ENCODE measurements at places on chromosomes 16 and 17. TPM values are rescaled to one million over a fixed set of nuclear protein-coding genes. Genes with fewer than 3 reads are reported as not detected.

Gene HBZ
- total RNA-seq: 480 TPM

Gene CA10
- not detected for total RNA-seq

Gene SPNS2
- total RNA-seq: not detected

Gene KRTAP4-3
- not detected for total RNA-seq

Gene JPH3
- total RNA-seq: not detected

Gene ASGR1
- 0.58 TPM for total RNA-seq

Gene APOBR
- total RNA-seq: 4.3 TPM

DNA sequence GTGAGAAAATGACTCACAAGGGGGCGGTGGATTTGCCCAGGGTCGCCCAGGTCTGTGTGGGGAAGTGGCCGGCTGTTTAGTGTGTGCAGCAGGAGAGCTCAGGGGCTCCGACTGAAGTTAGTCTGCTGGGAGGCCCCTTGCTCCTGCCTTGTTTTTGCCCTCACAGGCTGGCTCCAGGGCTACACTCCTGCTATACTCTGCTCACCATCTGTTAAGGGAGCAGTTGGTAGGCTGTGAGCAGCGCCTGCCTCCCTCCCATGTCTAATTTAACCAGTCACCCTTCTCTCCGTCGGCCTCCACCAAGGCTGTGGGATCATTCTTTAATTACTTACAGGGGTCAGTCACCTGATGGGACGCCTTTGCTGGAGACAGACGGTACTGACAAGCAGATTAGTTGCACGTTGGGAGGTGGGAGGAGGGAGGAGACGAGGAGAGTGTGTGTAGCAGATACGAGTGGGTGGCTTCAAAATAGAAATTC lies 35.5 kb downstream of the KSR1 start:
- H3K4me3 ChIP-seq: no peak overlapping the region
- H3K27ac ChIP-seq: peak overlapping the region; percentile 78
- H3K36me3 ChIP-seq: peaks cover 18% of the 10 kb centered on the region
- H3K4me1 ChIP-seq: peaks cover 51% of the 10 kb centered on the region
- H3K27me3 ChIP-seq: no peaks in the 10 kb centered on the region
- DNase-seq: peak; percentile 90

GRCh38 chr16:57616876-57617275 lies 11.6 kb upstream of the ADGRG1 start:
- H3K36me3 ChIP-seq: no peaks in the 10 kb centered on the region
- H3K4me1 ChIP-seq: peaks cover 16% of the 10 kb centered on the region
- no peaks in the 10 kb centered on the region for H3K27me3 ChIP-seq
- H3K27ac ChIP-seq: no peak overlapping the region
- no peak overlapping the region for H3K4me3 ChIP-seq

GRCh38 chr17:71501711-71502110 lies 619.1 kb upstream of the SOX9 start:
- H3K27me3 ChIP-seq: no peaks in the 10 kb centered on the region
- no peak for DNase-seq
- no peaks in the 10 kb centered on the region for H3K36me3 ChIP-seq
- no peaks in the 10 kb centered on the region for H3K4me1 ChIP-seq

GRCh38 chr17:46144246-46144645 lies 49.0 kb downstream of the KANSL1 start:
- no peaks in the 10 kb centered on the region for H3K36me3 ChIP-seq
- H3K27me3 ChIP-seq: no peaks in the 10 kb centered on the region
- DNase-seq: no peak
- H3K4me3 ChIP-seq: no peak overlapping the region
- H3K4me1 ChIP-seq: peaks cover 11% of the 10 kb centered on the region

GRCh38 chr16:63539276-63539675 lies 1503.0 kb upstream of the CDH8 start:
- H3K36me3 ChIP-seq: no peaks in the 10 kb centered on the region
- no peak for DNase-seq
- H3K4me1 ChIP-seq: no peaks in the 10 kb centered on the region
- H3K27me3 ChIP-seq: no peaks in the 10 kb centered on the region

- peaks cover 37% of the 10 kb centered on the region for H3K4me1 ChIP-seq
- H3K27me3 ChIP-seq: no peaks in the 10 kb centered on the region
- DNase-seq: peak; percentile 50
- H3K27ac ChIP-seq: peak overlapping the region; percentile 99
Measured at GRCh38 chr17:18184143-18185031, 759 bp downstream of the ALKBH5 start.

GRCh38 chr17:50151041-50151936 lies 812 bp upstream of the PPP1R9B start:
- peak overlapping the region; percentile 67 for H3K4me3 ChIP-seq
- H3K36me3 ChIP-seq: peaks cover 19% of the 10 kb centered on the region
- DNase-seq: peak; percentile 94
- H3K4me1 ChIP-seq: peaks cover 53% of the 10 kb centered on the region
- peak overlapping the region; percentile 87 for H3K27ac ChIP-seq

DNA sequence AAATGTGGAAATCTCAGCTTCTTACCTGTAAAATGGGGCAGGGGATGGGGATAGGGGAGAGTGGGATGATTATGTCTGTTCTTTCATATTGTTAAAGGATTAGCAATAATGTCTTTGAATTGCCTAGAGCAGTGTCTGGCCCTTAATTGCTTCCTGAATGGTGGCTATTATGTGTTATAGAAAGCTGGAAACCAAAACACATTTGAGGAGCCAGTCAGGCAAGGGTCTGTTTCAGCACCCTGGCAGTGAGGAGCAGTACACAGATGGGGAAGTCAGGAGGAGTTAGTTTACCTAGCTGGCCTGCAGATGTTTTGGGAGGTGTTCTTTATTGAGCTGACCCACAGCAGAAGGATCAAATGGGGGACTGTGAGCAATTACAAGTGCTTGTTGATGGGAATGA lies 63.0 kb downstream of the NUP93 start:
- no peak overlapping the region for H3K4me3 ChIP-seq
- H3K4me1 ChIP-seq: no peaks in the 10 kb centered on the region
- H3K36me3 ChIP-seq: peaks cover 3% of the 10 kb centered on the region
- DNase-seq: no peak
- no peaks in the 10 kb centered on the region for H3K27me3 ChIP-seq
- H3K27ac ChIP-seq: no peak overlapping the region

- no peak for DNase-seq
- no peaks in the 10 kb centered on the region for H3K36me3 ChIP-seq
- H3K27me3 ChIP-seq: no peaks in the 10 kb centered on the region
- no peaks in the 10 kb centered on the region for H3K4me1 ChIP-seq
- no peak overlapping the region for H3K4me3 ChIP-seq
Measured at GRCh38 chr16:59988591-59988990, 1254.5 kb upstream of the GOT2 start.

DNA sequence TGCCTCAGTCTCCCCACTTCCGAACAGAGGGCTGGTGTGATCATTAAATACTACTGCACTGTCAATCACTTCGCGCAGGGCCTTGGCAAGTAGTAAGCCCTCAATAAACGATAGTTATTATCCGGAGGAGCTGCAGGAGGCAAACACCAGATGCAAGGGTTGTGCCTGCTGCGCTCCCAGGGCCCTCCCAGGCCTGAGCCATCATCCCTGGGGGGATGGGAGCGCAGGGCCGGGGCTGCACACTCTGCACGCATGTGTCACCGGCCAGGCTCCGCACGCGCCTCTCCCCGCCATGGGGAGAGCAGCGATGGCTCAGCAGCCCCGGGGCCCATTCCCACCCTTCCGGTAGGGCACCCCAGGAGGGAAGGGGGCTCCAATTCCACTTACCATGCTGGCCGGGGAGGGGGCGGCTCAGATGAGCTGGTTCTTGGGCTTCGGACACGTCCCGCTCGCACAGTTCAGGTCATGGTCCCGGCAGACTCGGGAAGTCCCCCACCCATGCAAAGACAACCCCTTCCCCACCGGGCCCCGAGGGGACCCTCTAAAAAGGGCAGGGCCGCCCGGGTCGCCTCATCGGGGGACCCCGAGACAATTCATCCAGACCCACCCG lies 681 bp downstream of the XPO6 start:
- no peaks in the 10 kb centered on the region for H3K27me3 ChIP-seq
- H3K4me1 ChIP-seq: peaks cover 23% of the 10 kb centered on the region
- H3K27ac ChIP-seq: peak overlapping the region; percentile 89
- DNase-seq: peak; percentile 82
- peak overlapping the region; percentile 86 for H3K4me3 ChIP-seq

DNA sequence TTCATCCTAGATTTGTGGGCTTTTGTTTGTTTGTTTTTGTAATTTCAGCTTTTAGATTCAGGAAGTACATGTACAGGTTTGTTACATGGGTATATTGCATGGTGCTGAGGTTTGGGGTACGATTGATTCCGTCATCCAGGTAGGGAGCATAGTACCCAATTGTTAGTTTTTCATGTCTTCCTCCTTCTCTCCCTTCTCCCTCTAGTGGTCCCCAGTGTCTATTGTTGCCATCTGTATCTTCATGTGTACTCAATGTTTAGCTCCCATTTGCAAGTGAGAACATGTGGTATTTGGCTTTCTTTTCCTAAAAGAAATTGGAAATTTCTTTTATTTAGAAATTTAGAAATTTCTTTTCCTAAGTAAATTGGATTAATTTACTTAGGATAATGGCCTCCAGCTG lies 37.1 kb upstream of the BCAS3 start:
- no peaks in the 10 kb centered on the region for H3K4me1 ChIP-seq
- no peaks in the 10 kb centered on the region for H3K27me3 ChIP-seq
- H3K27ac ChIP-seq: no peak overlapping the region
- no peak for DNase-seq
- H3K36me3 ChIP-seq: peaks cover 21% of the 10 kb centered on the region

GRCh38 chr17:30716461-30717290 lies 107.8 kb downstream of the CRLF3 start:
- H3K27me3 ChIP-seq: no peaks in the 10 kb centered on the region
- no peaks in the 10 kb centered on the region for H3K4me1 ChIP-seq
- H3K27ac ChIP-seq: no peak overlapping the region

DNA sequence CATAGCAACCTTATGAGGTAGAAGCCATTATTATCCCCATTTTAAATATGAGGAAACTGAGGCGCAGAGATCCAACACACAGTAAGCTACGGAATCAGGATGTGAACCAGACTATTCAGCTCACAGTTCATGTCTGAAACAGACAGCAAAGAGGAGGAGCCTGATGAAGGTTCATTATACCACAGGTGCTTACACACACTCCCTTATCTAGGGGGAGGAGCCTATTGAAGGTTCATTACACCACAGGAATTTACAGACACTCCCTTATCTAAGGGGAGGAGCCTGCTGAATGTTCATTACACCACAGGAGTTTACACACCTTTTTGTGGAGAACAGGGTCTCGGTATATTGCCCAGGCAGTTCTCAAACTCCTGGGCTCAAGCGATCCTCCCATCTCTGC lies 21.9 kb downstream of the C16orf95 start:
- peak overlapping the region; percentile 21 for H3K27ac ChIP-seq
- H3K4me1 ChIP-seq: peaks cover 5% of the 10 kb centered on the region
- no peak overlapping the region for H3K4me3 ChIP-seq
- no peaks in the 10 kb centered on the region for H3K27me3 ChIP-seq
- DNase-seq: peak; percentile 88

DNA sequence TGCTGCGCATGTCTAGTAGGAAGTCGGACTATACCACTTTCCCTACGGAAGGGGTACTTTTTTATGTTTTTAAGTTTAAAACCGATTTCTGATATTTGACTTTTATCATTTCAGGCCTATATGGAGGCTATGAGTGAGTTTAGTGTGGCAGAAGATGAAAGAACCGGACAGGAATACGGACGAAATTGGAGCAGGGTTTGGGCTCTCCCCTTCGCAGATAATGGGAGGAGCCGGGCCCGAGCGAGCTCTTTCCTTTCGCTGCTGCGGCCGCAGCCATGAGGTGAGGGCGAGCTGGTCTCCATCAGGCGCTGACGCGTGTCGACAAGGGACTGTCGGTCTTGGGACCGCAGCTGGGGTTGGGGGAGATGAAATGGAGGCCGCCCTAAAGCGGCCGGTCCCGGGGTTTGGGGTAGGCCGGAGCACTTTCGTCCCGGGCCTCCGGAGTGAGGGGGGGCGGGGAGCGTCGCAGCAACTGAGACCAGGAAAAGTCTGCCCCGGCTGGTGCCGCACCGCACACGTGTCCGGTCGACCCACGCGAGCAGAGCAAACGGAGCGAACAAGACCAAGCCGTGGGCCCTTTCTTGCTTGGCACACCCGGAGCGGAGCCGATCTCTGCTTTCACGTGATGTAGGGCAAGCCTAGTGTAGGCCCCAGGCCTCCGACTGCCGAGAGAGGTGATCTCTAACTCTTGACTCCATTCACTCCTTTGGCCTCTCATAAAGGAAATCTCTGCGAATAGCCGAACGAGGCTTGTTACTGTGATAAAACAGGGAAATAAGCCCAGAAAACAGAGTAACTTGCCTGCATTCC lies at the start of gene RPL19:
Gene RPL19 (plus strand): TSS at position 214 of the 810 bp plus-strand sequence. CDS start 62 bp downstream, at position 276.
- DNase-seq: no peak
- H3K27ac ChIP-seq: peak within 1 kb of the TSS; percentile 99
- peak within 1 kb of the TSS; percentile 73 for H3K4me3 ChIP-seq
- H3K27me3 ChIP-seq: no peaks in the 10 kb centered on the region

DNA sequence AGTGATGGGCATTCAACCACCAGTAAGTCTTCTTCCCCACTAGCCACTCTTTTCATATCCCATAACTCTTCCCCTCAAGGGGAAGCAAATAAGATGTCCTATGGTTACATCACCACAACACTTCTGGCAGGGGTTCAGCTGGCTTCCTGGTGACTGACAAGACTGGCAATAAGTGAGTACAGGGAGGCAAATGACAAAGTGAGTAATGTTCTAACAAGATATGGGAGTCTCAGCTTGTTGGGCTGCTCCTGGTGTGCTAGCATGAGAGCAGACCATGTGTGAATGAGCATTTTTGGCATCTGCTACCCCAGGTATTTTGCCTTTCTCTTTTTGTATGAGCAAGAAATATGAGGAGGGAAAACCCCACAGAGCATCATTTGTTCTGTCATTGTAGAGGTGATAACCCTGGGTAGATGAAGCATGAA lies 9.9 kb downstream of the TMIGD1 start:
- no peak for DNase-seq
- no peak overlapping the region for H3K27ac ChIP-seq
- H3K4me3 ChIP-seq: no peak overlapping the region
- H3K4me1 ChIP-seq: no peaks in the 10 kb centered on the region
- H3K36me3 ChIP-seq: no peaks in the 10 kb centered on the region

- no peaks in the 10 kb centered on the region for H3K27me3 ChIP-seq
- DNase-seq: no peak
- H3K4me1 ChIP-seq: peaks cover 27% of the 10 kb centered on the region
- peak overlapping the region; percentile 27 for H3K27ac ChIP-seq
- peak overlapping the region; percentile 47 for H3K4me3 ChIP-seq
Measured at GRCh38 chr16:56609463-56609921, 1.1 kb downstream of the MT2A start.

- H3K36me3 ChIP-seq: no peaks in the 10 kb centered on the region
- no peak overlapping the region for H3K4me3 ChIP-seq
- no peak for DNase-seq
- H3K27me3 ChIP-seq: no peaks in the 10 kb centered on the region
- H3K27ac ChIP-seq: no peak overlapping the region
- no peaks in the 10 kb centered on the region for H3K4me1 ChIP-seq
Measured at GRCh38 chr16:12186774-12187335, 210.3 kb downstream of the SNX29 start.

GRCh38 chr17:5511401-5512225 lies 25.2 kb downstream of the MIS12 start:
- H3K27ac ChIP-seq: no peak overlapping the region
- peaks cover 7% of the 10 kb centered on the region for H3K4me1 ChIP-seq
- H3K36me3 ChIP-seq: peaks cover 37% of the 10 kb centered on the region
- no peak overlapping the region for H3K4me3 ChIP-seq
- DNase-seq: peak; percentile 12

GRCh38 chr16:11706180-11706742 lies 36.4 kb downstream of the TXNDC11 start:
- H3K4me3 ChIP-seq: no peak overlapping the region
- no peak overlapping the region for H3K27ac ChIP-seq
- H3K4me1 ChIP-seq: peaks cover 5% of the 10 kb centered on the region

Measured in K562 (cell line).